Thoracic aorta (tissue), 2 donors: ENCODE measurements at places on chromosomes 4 and X. TPM values are rescaled to one million over a fixed set of nuclear protein-coding genes. Genes with fewer than 3 reads are reported as not detected.

DNA sequence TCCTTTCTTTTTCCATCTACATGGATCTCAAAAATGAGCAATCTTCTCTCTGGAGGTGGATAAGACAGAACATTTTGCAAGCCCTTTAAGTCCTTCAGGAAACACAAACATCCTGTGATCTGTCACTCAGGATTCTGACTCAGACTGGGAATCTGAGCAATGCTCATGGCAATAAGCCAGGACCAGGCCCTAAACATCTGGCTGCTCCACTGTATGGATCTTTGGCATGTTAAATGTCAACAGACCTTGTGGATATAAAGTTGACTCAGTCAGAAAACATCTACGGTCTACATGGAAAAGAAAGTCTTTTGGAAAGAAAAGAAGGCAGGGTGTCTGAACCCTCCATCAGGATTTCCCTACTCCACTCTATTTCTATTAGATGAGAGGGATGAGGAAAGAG, 17.8 kb upstream of the CHIC2 start:
- no peaks in the 10 kb centered on the region for H3K27me3 ChIP-seq
- no peak overlapping the region for H3K4me3 ChIP-seq
- H3K27ac ChIP-seq = no peak overlapping the region
- H3K36me3 ChIP-seq = no peaks in the 10 kb centered on the region
- H3K4me1 ChIP-seq = peaks cover 15% of the 10 kb centered on the region
- DNase-seq = no peak

DNA sequence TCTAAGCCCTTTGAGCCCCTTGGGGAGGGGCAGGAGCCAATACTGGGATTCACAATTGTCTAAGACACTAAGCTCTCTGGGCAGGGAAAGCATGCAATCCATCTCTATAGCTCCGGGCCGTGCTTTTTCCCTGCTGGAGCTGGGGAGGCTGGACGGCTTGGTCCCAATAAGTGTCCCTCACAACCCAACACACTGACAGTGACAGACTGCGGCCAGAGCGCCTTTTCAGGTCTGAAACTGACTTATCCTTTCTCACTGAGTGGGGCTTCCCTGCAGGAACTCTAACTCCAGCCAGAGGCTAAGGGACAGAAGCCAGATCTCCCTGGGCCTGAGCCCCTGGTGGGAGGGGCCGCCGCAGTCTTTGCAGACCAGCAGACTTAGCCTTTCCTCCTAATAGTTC, 146.6 kb upstream of the PBDC1 start:
- no peak for DNase-seq
- no peaks in the 10 kb centered on the region for H3K27me3 ChIP-seq
- H3K4me1 ChIP-seq = no peaks in the 10 kb centered on the region
- no peak overlapping the region for H3K27ac ChIP-seq

TMEM154 gene
- 1.3 TPM for total RNA-seq

ARHGEF9 gene
- 97.9 TPM for total RNA-seq

DNA sequence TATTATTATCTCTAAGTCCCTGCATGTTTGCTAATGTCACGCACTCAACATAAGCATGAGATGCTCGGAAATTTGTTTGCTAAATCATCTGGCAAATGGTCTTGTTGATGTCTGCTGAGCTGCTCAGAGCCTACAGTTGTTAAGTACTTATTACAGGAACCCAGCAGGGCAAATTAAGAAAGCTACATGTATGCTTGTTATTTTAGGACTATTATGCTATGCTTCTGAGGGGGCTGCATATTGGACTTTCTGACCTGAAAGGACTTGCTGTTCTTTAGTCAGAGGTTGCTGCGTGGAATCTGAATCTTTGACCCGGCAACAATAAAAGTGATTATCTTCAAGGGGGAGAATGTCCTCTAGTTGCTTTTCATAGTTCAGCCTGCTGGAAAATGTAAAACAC, 36.3 kb upstream of the TENM3 start:
- DNase-seq = no peak
- H3K27ac ChIP-seq = no peak overlapping the region
- no peak overlapping the region for H3K4me3 ChIP-seq
- H3K27me3 ChIP-seq = no peaks in the 10 kb centered on the region

- no peaks in the 10 kb centered on the region for H3K36me3 ChIP-seq
- H3K27ac ChIP-seq = no peak overlapping the region
- peaks cover 6% of the 10 kb centered on the region for H3K4me1 ChIP-seq
- H3K4me3 ChIP-seq = peak overlapping the region; percentile 28
- H3K27me3 ChIP-seq = no peaks in the 10 kb centered on the region
These were observed 216.3 kb upstream of the PCDH18 start for GRCh38 chr4:137748616-137749015.

- no peak overlapping the region for H3K4me3 ChIP-seq
- no peaks in the 10 kb centered on the region for H3K27me3 ChIP-seq
- no peak overlapping the region for H3K27ac ChIP-seq
- no peaks in the 10 kb centered on the region for H3K4me1 ChIP-seq
- DNase-seq = no peak
- no peaks in the 10 kb centered on the region for H3K36me3 ChIP-seq
These were observed 66.9 kb upstream of the WDR1 start for GRCh38 chr4:10183462-10183861.

- H3K4me3 ChIP-seq = peak overlapping the region; percentile 92
- peak; percentile 2 for DNase-seq
- H3K36me3 ChIP-seq = no peaks in the 10 kb centered on the region
- H3K4me1 ChIP-seq = peaks cover 33% of the 10 kb centered on the region
- no peaks in the 10 kb centered on the region for H3K27me3 ChIP-seq
These were observed 570 bp downstream of the WDR44 start for GRCh38 chrX:118346258-118347094.

DNA sequence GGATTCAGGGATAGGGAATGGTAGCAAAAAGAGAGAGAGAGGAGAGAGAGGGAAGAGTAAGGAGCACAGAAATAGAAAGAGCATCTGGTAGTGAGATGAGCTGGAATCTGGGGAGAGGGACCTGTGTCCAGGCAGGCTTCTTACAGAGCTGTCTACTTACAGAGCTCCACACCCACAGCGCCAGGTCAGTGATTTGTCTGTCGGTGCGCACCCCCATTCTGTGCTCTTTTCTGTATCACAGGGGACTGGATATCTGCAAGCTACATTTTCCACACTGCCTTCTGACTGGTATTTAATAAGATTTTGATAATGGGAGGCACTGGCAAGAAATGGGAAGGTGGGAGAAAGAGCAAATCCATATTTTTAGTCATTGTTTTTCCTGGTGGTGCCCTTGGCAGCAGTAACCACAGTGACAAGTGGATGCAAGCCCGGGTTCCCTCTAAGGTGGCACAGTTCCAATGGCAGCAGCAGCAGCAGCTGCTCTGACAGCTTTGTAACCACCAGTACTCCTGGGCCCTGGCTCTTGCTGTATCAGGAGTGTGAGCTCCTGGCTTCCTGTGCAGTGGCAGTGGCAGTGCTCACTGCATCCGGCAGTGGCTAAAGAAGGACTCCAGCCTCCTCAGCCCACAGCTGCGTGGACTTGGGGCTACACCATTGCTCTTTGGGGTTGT, 300.5 kb downstream of the TRIML1 start:
- H3K27ac ChIP-seq = no peak overlapping the region
- no peaks in the 10 kb centered on the region for H3K27me3 ChIP-seq
- DNase-seq = no peak
- H3K4me1 ChIP-seq = peaks cover 8% of the 10 kb centered on the region

DNA sequence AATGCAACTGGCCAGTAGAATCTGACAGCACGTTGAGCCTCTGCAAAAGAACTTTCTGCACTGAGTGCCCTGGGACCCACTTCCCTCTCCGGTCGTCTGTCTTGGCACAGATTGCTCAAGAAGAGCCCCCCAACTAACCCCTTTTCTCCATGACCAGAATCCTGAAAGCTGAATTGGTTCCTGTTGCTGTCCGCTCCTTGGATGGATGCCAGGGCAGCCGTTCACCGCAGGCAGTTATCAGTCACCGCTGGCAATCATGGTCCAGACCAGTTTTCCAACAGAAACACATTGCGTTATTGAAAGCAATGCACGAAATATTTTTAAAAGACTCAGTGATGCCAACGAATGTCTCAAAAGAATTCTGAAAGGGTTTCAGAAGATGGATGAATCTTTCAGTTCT, 733.7 kb upstream of the FRG1 start:
- no peaks in the 10 kb centered on the region for H3K27me3 ChIP-seq
- peaks cover 4% of the 10 kb centered on the region for H3K4me1 ChIP-seq
- H3K27ac ChIP-seq = no peak overlapping the region
- no peaks in the 10 kb centered on the region for H3K36me3 ChIP-seq
